Epithelial cell of prostate (primary cell): ENCODE measurements at places on chromosomes 6 and 20.

DNA sequence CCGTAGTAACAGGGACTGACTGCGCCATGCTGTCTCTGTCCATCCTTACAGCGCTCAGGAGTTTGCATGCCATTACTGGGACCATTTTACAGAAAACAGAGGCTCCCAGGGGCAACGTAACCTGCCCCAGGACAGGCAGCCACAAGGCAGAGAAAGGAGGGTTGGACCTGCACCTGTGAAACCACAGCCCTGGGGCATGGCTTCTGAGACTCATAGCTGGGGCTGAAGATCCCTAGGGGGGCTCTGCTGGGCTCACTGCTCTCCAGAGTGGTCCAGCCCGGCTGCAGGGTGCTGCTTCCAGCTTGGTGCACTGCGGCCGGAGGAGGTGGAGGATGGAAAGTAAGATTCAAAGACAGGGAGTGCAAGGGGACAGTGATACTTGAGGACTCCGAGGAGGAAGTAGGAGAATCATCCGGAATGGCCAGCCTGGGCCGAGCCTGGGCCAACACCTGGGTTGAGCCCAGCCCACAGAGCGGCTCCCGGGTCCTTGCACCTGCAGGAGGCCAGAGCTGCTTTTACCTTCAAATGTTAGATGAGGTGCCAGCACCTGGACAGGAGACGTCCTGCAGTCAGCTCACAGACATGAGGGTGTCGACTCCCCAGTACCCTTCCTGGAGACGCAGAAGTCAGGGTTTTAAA lies 183.2 kb downstream of the CDH4 start:
- no peak for DNase-seq

DNA sequence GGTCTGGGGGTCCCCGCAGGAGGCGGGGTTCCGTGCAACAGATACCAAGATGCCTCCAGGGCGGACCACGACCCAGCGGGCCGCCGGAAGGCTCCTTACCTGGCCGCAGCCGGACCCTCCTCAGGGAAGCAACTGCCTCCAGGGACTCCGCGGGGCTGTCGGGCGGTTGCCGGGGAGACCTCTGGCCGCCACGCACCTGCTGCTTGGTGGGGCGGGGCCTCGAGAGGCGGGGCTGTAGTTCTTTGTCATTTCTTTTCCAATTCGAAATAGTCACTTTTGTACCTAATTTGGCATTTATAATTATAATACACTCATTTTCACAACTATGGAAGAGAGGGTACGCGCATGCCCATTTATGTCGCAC lies 647 bp downstream of the AK9 start:
- no peak for DNase-seq

DNA sequence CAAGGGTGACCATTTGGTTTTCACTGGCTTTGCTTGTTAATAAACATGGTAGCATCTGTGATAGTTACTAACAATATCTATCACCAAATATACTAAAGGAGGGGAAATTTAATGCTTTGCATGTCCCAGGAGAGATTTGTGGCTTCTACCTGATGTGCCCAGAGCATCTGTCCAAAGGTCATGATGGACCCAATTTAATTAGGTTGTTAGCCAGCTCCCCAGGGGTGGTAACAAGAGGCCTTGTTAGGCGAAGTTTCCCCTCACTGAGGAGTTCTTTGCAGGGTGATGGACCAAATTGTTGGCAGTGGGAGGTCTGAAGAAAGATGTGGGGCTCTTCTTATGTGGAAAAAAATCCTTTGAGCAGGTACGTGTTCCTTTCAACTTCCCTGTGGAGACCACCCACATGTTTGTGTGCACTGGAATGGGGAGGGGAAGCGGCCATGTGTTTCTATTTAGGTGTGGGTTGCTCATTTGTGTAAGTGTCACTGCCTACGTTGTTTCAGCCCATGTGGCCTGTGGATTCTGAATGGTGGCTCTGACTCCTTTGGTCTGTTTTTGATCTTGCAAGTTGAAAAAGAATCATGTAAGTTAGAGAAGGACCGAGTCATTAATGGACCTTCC lies 137.6 kb downstream of the CLIC5 start:
- DNase-seq = no peak

- DNase-seq = no peak
These were observed 138.7 kb upstream of the SASH1 start for GRCh38 chr6:148203970-148204369.

DNA sequence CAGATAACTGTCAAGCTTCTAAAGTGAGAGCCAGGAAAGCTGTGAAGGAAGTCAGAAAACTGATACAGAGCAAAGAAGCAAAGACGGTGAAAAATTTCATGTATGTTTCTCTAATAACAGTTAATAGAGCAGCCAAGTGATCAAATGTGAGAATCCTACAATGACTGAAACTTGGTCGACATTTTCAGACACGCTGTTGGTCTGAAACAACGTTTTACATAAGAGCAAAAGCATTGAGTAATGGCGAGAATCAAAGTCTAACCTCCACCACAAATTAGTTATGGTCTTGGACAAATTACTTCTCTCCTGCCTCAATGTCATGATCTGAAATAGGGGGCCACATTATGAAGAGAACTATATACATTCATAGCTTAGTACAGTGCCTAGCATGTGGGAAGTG lies 3.3 kb downstream of the MKKS start:
- no peak for DNase-seq

- no peak for DNase-seq
These were observed 1.6 kb downstream of the CEP43 start for GRCh38 chr6:167000759-167001158.

DNA sequence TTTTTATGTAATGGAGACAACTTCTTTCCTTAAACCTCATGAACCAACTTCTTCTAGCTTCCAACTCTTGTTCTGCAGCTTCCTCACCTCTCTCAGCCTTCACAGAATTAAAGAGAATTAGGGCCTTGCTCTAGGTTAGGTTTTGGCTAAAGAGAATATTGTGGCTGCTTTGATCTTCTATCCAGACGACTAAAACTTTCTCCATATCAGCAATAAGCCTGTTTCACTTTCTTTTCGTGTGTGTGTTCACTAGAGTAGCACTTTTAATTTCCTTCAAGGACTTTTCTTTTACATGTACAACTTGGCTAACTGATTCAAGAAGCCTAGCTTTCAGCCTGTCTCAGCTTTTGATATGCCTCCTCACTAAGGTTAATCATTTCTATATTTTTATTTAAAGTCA lies 596.1 kb upstream of the NRSN1 start:
- no peak for DNase-seq

- no peak for DNase-seq
These were observed 7.9 kb downstream of the SLC4A11 start for GRCh38 chr20:3231116-3231515.

GRCh38 chr6:169897601-169898358 lies 146.4 kb downstream of the ERMARD start:
- no peak for DNase-seq

GRCh38 chr20:58481481-58482021 lies 33.6 kb downstream of the APCDD1L start:
- no peak for DNase-seq

DNA sequence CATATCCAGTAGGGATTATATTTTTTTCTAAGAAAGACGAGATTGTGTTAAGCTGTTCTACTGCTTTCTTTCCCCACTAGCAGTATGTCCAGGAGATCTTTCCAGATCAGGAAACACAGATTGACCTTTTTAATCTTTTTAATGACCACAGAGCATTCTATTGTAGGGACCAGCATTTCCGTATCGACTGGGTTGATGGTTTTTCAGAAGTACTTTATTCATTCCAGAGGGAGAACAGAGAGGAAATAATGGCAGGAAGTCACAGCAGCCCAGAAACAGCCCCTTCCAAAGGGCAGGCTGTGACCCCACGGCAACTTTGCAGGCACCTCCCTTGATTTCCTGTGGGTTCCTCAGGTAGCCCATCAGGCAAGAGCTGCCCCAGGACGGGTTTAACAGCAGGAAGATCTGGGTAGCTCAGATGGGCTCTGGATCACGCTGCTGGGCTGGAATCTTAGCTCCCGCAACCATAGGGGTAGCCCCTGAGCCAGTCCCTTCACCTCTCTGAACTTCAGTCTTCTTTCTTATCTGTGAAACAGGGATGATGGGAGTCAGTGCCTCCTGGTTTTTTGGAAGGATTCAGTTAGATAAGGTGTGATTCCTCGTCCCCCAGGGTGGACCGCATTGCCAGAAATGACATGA lies 23.8 kb upstream of the CHMP4B start:
- no peak for DNase-seq

- peak; percentile 18 for DNase-seq
These were observed 569 bp upstream of the CDC5L start for GRCh38 chr6:44386929-44387345.

DNA sequence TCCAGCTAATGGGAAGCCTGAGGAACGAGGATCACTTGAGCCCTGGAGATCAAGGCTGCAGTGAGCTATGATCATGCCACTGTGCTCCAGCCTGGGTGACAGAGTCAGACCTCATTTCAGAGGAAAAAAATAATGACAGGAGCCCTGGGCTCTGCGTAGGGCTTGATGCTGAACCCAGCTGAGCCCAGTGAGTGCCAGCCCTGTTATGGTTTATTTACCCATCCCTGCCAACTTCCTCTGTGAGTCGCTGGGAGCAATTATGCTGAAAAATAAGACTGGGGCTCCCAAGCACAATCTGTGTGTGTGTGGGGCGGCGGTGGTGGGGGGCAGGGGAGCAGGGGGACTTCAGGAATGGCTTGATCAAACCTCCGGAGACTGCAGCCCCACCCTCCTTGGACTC lies 75.9 kb upstream of the PMEPA1 start:
- no peak for DNase-seq

- no peak for DNase-seq
These were observed 34.0 kb upstream of the YWHAB start for GRCh38 chr20:44851545-44851944.

GRCh38 chr6:146426516-146426915 lies 117.1 kb upstream of the RAB32 start:
- DNase-seq = no peak

GRCh38 chr20:39112178-39112743 lies 150.1 kb downstream of the DHX35 start:
- no peak for DNase-seq

DNA sequence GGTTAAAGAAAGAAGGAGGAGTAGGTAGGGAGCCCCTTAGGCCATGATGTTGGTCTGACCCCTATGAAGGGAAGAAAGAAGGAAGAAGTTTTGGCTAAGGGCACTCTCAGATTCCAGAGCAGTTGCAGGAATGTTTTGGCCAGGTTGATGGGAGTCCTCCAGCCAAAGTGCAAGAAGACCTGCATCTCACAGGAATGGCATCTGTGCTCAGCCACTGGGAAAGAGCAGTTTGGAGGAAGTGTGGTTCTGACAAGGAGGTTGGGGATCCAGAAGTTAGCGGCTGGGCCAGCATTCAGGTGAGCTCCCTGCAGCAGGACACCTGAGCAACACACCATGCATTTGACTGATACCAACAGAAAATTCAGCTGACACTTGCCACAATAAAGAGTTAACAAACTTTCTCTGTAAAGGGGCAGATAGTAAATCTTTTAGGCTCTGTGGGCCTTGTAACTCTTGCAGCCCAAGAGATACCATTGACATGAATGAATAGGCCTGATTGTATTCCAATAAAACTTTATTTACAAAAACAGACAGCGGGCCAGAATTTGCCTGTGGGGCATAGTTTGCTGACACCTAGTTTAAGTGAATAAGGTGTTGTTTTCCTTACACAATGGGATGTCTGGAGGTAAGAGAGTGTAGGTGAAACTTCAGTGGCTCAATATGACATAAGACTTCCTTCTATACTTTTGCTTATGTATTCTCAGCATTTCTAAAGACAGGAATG lies 71.0 kb downstream of the EDN1 start:
- DNase-seq = no peak

GRCh38 chr20:1298888-1299511 lies 29.9 kb downstream of the SDCBP2 start:
- DNase-seq = no peak

DNA sequence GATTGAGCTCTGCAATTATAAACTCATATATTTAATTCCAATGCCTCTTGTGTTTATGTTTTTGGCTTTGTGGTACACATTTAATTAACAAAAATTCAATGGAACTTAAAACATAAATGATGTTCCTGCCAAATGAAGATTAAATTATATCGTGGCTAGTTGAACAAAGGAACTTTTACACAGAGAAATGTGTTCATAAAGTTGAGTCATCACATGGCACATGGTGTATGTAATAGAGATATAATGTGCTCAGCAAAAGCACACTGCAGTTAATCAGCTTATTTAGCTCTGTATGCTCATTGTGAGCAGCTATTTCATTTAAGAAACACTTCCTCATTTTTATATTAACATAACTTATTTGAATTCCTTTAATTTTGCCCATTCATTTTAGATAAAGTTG lies 1295.6 kb upstream of the CITED2 start:
- DNase-seq = no peak

DNA sequence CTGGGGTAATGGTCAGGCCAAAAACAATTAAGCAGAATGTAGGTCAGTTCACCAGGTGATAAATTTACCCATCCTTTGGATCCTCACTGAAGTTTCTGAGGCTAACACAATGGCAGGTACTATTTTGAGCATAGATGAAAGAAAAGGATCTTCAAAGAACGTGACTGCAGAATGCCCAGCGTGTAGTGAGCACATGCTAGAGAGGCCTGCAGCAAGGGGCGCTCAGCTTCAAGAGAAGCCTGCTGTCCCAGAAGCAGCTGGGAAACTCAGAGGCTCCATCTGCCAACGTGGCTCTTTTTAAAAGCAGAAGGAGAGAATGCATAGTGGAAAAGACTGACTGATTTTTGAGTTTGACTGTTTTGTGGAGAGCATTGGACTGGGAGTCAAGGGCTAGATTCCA lies 57.4 kb downstream of the CD83 start:
- no peak for DNase-seq

DNA sequence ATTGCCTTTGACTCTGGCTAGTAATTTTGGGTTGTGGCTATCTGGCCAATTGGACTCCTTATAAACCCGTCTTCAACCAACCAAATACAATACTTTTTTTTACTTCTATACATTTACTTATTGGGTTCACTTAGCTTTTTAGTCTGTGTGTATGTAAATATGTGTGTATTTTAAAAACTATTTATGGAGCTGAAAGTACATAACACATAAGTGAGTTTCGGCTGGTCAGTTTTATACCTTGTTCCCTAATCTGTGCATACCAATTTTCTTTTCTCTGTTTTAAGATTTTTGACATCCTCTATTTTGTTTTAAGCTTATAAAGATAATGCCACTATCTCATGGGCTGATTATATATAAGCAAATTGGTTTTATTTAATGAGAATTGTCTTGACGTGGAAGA lies 129.5 kb downstream of the LRRC1 start:
- no peak for DNase-seq

GRCh38 chr20:4266183-4266582 lies 250.8 kb upstream of the RNF24 start:
- DNase-seq = no peak

DNA sequence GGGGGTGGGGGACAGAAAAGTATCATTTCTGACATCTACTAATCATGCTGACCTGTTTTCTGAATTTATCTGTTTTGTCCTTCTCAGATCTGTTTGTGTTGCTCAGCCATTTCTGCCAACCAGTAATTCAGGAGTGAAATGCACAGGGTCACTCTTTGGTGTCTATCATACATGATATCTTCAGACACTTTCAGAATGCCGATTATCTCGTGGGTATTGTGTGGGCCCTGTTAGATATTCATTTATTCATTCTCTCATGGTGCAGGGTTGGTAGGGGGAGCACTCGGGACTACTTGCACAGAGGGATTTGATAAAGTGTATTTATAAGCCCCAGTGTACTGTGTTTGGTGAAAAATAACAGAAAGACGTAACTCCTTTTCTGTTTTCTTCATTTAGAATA lies 101.2 kb upstream of the CITED2 start:
- no peak for DNase-seq

- DNase-seq = no peak
These were observed 222.5 kb upstream of the SPTLC3 start for GRCh38 chr20:12786276-12786675.
